ENCODE measurements at places on chromosomes 7 and 10. TPM values are rescaled to one million over a fixed set of nuclear protein-coding genes. Genes with fewer than 3 reads are reported as not detected.

The AGR2 gene
- not detected for total RNA-seq

The RGR gene
- not detected for total RNA-seq

The SEMA3E gene
- total RNA-seq = not detected

The NPFFR1 gene
- not detected for total RNA-seq

The SH2B2 gene
- 7.3 TPM for total RNA-seq

The SDK1 gene
- total RNA-seq = 0.72 TPM

The ITPRID1 gene
- total RNA-seq = not detected

The HOXA13 gene
- not detected for total RNA-seq

The JMJD1C gene
- 73.1 TPM for total RNA-seq

The CNPY1 gene
- total RNA-seq = not detected

The CYP3A5 gene
- not detected for total RNA-seq

The BAMBI gene
- 64.5 TPM for total RNA-seq

The UBN2 gene
- 2.3 TPM for total RNA-seq

The PLPP4 gene
- not detected for total RNA-seq

The TNKS2 gene
- total RNA-seq = 23.6 TPM

The ZPBP gene
- total RNA-seq = not detected

The OPN4 gene
- total RNA-seq = not detected

The CLCN1 gene
- not detected for total RNA-seq

The PON1 gene
- total RNA-seq = not detected

The EMX2 gene
- not detected for total RNA-seq

The FRMPD2 gene
- total RNA-seq = not detected

The PNLIPRP1 gene
- total RNA-seq = not detected
